ENCODE measurements at places on chromosomes 5 and 9.

GRCh38 chr9:107067739-107068416 lies 204.9 kb downstream of the ZNF462 start:
- no peak for DNase-seq

- DNase-seq, result peak; percentile 83
Observed at GRCh38 chr9:126516936-126517832, 96.5 kb upstream of the LMX1B start.

- DNase-seq, result no peak
Observed at GRCh38 chr5:14821100-14821845, 50.3 kb downstream of the ANKH start.

DNA sequence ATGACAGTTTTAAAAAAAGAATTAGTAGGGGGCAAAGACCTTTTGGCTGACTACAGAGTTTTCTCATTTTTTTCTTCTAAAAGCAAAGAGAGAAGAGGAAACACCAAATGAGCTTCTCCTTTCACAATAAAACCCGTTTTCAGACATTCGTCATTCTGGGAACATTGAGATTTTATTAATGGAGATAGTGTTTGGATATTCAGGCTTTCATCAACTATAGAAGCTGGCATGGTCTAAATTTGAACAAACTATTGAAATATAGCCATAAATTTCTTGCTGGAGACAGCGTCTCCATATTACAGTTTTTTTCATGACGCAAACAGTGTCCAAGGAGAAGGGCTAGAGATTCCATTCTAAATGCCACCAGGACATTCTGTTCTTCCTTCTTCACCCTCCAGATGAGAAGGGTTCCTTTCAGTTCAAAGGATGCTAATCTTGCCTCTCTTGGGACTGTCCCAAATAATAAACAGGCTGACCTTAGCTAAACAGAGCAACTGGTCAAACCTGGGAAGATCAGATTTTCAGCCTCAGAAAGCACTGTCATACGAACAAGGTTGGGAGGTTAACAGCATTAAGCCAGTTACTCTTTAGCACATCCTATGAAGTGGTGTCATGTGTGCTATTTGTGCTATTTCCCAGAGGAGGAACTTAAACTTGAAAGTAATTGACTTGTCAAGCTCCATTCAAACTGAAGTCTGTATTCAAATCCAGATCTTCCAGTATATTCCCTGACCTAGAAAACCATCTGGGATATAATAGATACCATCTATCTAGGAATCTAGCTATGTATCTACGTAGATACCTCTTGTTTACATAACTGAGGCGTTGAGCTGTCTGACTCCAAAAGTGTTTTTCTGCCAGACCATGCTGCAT lies 125.6 kb downstream of the LPAR1 start:
- peak; percentile 83 for DNase-seq

GRCh38 chr5:169527066-169527465 lies 56.5 kb upstream of the SPDL1 start:
- no peak for DNase-seq

- no peak for DNase-seq
Observed at GRCh38 chr9:121107881-121108280, 33.1 kb downstream of the CNTRL start.

GRCh38 chr5:170152767-170153166 lies 47.1 kb downstream of the FOXI1 start:
- no peak for DNase-seq

DNA sequence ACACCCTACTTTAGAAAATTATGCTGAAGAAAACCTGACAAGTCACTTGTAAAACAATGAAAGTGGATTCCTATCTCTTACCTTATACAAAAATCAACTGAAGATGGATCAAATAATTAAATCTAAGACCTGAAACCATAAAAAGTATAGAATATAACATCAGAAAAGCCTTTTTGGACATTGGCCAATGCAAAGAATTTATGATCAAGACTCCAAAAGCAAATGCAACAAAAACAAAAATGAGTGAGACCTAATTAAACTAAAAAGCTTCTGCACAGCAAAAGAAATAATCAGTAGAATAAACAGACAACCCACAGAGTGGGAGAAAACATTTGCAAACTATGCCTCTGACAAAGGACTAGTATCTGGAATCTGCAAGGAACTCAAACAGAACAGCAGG lies 303.0 kb upstream of the CDH9 start:
- no peak for DNase-seq

GRCh38 chr9:36985769-36986467 lies 48.1 kb downstream of the PAX5 start:
- no peak for DNase-seq

GRCh38 chr5:125551246-125551645 lies 804.8 kb upstream of the ZNF608 start:
- DNase-seq, result peak; percentile 76
